CD4-positive, alpha-beta T cell (primary cell): ENCODE measurements at places on chromosomes 12 and 14.
A peak's percentile ranks its signal among the peaks of the same experiment; 100 is the strongest.

DNA sequence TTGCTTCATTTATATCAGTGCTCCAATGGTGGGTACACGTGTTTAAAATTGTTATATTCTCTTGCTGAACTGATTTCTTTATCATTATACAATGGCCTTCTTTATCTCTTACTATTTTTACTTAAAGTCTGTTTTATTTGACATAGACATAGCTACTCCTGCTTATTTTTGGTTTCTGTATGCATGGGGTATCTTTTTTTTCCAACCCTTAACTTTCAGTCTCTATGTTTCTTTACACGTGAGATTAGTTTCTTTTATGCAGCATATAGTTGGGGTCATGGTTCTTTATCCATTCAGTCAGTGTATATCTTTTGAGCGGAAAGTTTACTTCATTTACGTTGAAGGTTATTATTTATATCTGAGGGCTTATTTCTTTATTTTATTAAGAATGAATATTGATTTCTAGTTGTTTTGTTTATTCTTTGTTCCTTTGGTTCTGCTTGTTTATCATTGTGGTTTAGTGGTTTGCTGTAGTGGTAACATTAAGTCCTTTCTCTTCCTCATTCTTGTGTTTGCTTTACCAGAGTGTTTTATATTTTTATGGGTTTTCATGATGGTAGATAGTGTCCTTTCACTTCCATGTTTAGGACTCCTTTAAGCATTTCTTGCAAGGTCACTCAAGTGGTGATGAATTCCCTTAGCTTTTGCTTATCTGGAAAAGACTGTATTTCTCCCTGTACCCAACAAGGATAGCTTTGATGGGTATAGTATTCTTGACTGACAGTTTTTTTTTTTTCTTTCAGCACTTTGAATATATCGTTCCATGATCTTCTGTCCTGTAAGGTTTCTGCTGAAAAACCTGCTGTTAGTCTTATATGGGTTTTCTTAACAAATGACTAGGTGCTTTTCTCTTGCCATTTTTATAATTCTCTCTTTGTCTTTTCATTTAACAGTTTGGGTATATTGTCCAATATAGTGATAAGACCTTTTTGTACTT, 38.3 kb upstream of the FAR2 start:
- H3K36me3 ChIP-seq = no peaks in the 10 kb centered on the region
- H3K4me3 ChIP-seq = no peak overlapping the region
- no peaks in the 10 kb centered on the region for H3K27me3 ChIP-seq
- H3K4me1 ChIP-seq = no peaks in the 10 kb centered on the region
- DNase-seq = no peak
- no peak overlapping the region for H3K27ac ChIP-seq

GRCh38 chr12:74626397-74626796, 88.8 kb downstream of the ATXN7L3B start:
- no peak overlapping the region for H3K4me3 ChIP-seq
- no peaks in the 10 kb centered on the region for H3K27me3 ChIP-seq
- no peaks in the 10 kb centered on the region for H3K4me1 ChIP-seq
- no peak overlapping the region for H3K27ac ChIP-seq
- DNase-seq = no peak

GRCh38 chr12:132486168-132486567, 3.8 kb upstream of the FBRSL1 start:
- H3K36me3 ChIP-seq = no peaks in the 10 kb centered on the region
- DNase-seq = no peak
- H3K4me1 ChIP-seq = peaks cover 37% of the 10 kb centered on the region
- H3K27me3 ChIP-seq = no peaks in the 10 kb centered on the region
- H3K4me3 ChIP-seq = no peak overlapping the region
- no peak overlapping the region for H3K27ac ChIP-seq

GRCh38 chr12:120630104-120630892, 10.1 kb upstream of the CABP1 start:
- no peaks in the 10 kb centered on the region for H3K4me1 ChIP-seq
- H3K27ac ChIP-seq = no peak overlapping the region
- no peaks in the 10 kb centered on the region for H3K27me3 ChIP-seq
- H3K36me3 ChIP-seq = no peaks in the 10 kb centered on the region

- no peaks in the 10 kb centered on the region for H3K36me3 ChIP-seq
- H3K27ac ChIP-seq = no peak overlapping the region
- DNase-seq = no peak
Observed at GRCh38 chr12:115468087-115468510, 784.1 kb upstream of the TBX3 start.

DNA sequence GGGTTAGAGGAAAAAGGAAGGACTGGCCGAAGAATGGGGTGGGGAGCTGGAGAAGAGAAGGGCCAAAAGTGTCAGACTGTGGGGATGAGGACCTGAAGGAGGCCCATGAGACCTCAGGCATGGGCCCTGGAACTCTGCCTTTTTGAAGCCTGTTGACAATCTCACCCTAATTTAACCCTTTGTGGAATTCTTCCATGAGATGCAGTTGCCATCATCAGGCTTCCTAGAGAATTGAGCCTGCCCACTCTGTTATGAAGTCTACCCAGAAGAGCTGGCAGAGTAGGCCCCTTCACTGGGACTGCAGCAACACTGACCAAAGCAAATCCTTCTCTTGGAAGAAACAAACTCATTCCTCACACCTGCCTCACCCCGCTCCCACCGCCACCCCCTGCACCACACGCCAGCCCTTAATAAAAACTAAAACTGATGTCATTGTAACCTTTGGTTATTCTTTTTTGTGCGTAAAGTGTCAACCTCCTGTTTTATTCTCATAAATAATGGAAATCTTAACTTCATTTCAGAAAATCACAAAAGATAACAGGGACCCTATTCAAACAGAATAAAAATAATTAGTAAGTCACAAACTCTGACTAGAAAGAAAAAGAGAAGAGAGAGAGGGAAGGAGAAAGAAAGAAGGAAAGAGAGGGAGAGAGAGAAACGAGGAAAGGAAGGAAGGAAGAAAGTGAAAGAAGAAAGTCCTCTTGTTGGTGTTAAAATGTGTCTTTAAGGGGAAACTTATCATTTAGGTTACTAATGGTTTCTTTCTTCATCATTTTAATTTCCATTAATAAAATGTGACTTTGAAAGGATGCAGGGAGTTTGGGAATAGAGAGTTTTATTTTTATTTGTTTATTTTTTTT, 61.3 kb downstream of the CRADD start:
- no peak overlapping the region for H3K27ac ChIP-seq
- DNase-seq = no peak
- H3K36me3 ChIP-seq = no peaks in the 10 kb centered on the region
- H3K4me3 ChIP-seq = no peak overlapping the region
- peaks cover 10% of the 10 kb centered on the region for H3K4me1 ChIP-seq

- H3K4me3 ChIP-seq = peak overlapping the region; percentile 33
- H3K4me1 ChIP-seq = peaks cover 16% of the 10 kb centered on the region
- no peak overlapping the region for H3K27ac ChIP-seq
- peak; percentile 61 for DNase-seq
Observed at GRCh38 chr12:52879394-52880351, 25.2 kb downstream of the KRT8 start.

DNA sequence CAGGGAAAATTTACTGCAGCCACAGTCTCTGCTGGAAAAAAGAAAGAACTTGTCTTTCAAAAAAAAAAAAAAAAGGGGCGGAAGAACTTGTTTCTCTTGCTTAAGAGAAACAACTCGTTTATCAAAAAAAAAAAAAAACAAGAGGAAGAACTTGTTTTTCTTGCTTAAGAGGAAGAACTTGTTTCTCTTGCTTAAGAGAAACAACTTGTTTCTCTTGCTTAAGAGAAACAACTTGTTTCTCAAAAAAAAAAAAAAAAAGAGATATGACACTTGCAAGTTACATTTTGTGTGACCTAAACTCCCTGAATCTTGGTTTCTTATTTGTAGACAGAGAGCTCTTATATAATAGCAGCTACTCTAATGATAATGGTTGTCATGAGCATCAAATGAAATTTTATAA, 44.7 kb upstream of the USP15 start:
- no peaks in the 10 kb centered on the region for H3K27me3 ChIP-seq
- no peak overlapping the region for H3K4me3 ChIP-seq
- H3K36me3 ChIP-seq = no peaks in the 10 kb centered on the region
- no peak overlapping the region for H3K27ac ChIP-seq
- no peaks in the 10 kb centered on the region for H3K4me1 ChIP-seq

- H3K27me3 ChIP-seq = no peaks in the 10 kb centered on the region
- H3K27ac ChIP-seq = no peak overlapping the region
- no peaks in the 10 kb centered on the region for H3K4me1 ChIP-seq
- H3K36me3 ChIP-seq = no peaks in the 10 kb centered on the region
Observed at GRCh38 chr14:22313172-22313801, 275.7 kb downstream of the DAD1 start.

DNA sequence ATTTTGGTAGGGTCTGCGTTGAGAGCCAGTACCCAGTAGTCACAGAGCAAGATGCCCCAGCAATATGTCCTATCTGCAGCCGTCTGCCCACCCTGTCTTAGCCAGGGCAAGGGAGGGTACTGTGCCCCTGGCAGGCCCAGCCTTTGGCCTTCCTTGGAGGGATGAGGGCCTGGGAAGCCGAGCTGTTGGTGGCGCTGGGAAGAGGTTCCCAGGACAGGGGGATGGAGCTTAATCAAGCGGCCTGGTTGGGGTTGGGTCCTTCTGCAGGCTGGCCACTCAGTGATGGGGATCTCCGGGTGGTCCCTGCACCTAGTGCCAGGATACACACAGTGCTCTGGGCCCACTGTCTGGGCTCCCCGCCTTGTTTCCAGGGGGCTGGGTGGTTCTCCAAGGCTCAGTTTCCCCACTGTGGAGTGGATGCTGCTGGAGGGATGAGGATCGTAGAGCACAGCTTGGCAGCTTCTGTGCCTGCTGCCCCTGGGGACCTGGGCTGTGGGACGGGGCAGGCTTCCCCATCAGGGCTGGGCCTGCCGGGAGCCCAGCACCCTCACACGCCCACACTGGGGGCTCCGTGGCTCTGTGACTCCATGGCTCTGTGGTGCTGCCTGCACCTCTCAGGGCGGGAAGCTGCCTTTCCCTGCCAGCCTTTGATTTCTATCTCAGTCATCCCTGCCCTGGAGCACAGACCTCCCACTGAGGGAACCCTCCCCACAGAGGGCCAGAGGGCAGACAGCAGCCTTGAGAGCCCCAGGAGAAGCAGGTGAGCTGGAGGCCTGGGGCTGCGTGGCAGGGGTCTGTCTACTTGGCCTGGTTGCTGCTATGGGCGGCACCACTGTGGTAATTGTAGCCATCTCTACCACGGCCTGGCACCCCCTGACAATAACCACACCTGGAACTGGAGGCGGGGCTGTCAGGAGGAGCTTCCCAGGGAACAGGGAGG, 357.0 kb downstream of the TMEM121 start:
- no peak overlapping the region for H3K4me3 ChIP-seq
- H3K36me3 ChIP-seq = no peaks in the 10 kb centered on the region
- H3K27me3 ChIP-seq = peaks cover 3% of the 10 kb centered on the region

GRCh38 chr14:65864984-65865383, 452.5 kb downstream of the FUT8 start:
- no peak overlapping the region for H3K27ac ChIP-seq
- H3K4me3 ChIP-seq = no peak overlapping the region
- no peaks in the 10 kb centered on the region for H3K27me3 ChIP-seq
- no peaks in the 10 kb centered on the region for H3K36me3 ChIP-seq
- DNase-seq = no peak

GRCh38 chr12:65155784-65156183, 13.6 kb upstream of the LEMD3 start:
- peaks cover 11% of the 10 kb centered on the region for H3K4me1 ChIP-seq
- DNase-seq = no peak
- no peaks in the 10 kb centered on the region for H3K27me3 ChIP-seq
- H3K36me3 ChIP-seq = no peaks in the 10 kb centered on the region

GRCh38 chr12:62657363-62657632, 190.7 kb downstream of the MON2 start:
- peaks cover 8% of the 10 kb centered on the region for H3K4me1 ChIP-seq
- H3K4me3 ChIP-seq = no peak overlapping the region
- H3K36me3 ChIP-seq = no peaks in the 10 kb centered on the region
- no peaks in the 10 kb centered on the region for H3K27me3 ChIP-seq
- no peak overlapping the region for H3K27ac ChIP-seq

GRCh38 chr14:68653108-68653507, 139.8 kb downstream of the ZFP36L1 start:
- no peaks in the 10 kb centered on the region for H3K36me3 ChIP-seq
- H3K27me3 ChIP-seq = no peaks in the 10 kb centered on the region
- no peak overlapping the region for H3K27ac ChIP-seq
- no peak overlapping the region for H3K4me3 ChIP-seq
- DNase-seq = no peak

GRCh38 chr14:100438678-100439592, 115.8 kb downstream of the SLC25A47 start:
- DNase-seq = no peak
- H3K36me3 ChIP-seq = no peaks in the 10 kb centered on the region
- H3K27me3 ChIP-seq = no peaks in the 10 kb centered on the region
- peaks cover 3% of the 10 kb centered on the region for H3K4me1 ChIP-seq
- H3K27ac ChIP-seq = no peak overlapping the region

DNA sequence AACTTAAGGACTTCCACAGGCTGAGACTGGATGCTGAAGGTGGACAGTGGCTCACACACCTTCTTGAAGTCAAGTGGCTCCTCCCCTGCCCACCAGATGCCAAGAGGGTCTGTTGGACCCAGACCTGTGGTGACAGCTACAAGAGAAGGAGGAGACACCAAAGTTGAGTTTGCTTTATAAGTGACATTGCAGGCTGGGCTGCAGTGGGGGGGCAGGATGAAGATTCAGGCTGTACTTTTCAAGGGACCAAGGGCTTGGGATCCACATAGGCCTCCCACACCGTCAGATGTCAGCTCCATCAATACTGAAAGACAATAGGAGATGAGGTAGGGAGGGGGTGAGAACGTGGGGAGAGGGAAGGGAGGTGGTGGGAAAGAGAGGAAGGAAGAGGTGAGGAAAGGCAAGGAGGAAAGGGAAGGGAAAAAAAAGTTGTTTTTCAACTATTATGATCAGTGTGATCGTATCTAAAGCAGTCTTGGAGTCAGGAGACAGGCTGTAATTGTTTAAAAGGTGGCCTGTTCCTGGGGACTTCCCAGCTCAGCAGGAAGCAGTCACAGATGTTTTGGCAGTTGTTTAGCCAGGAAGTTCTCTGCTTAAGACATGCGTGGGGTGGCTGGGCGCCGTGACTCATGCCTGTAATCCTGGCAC, 84.1 kb upstream of the RESF1 start:
- H3K27me3 ChIP-seq = no peaks in the 10 kb centered on the region
- no peak overlapping the region for H3K4me3 ChIP-seq
- peaks cover 25% of the 10 kb centered on the region for H3K4me1 ChIP-seq

DNA sequence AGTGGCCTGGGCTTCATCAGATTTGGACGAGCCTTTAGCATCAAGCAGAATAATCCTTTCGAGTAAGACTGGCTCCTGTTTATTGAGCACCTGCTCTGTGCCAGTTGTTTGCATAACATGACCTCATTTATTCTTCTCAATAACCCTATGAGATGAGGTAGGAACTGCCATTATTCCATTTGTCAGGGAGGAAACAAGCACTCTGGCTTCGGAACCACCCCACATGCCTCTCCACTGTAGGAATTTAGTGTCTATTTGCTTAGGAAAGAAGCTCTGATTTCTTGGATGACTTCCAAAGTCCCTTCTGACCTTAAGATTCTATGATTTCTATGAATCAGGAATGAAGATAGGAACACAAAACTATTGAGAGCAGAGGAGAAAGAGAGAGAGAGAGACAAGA, 11.0 kb downstream of the SAMD4A start:
- no peaks in the 10 kb centered on the region for H3K36me3 ChIP-seq
- DNase-seq = no peak
- H3K27me3 ChIP-seq = no peaks in the 10 kb centered on the region
- no peaks in the 10 kb centered on the region for H3K4me1 ChIP-seq

- H3K36me3 ChIP-seq = no peaks in the 10 kb centered on the region
- H3K27ac ChIP-seq = no peak overlapping the region
- DNase-seq = no peak
- no peak overlapping the region for H3K4me3 ChIP-seq
- no peaks in the 10 kb centered on the region for H3K4me1 ChIP-seq
- no peaks in the 10 kb centered on the region for H3K27me3 ChIP-seq
Observed at GRCh38 chr12:128513331-128513730, 246.4 kb downstream of the TMEM132C start.

- peaks cover 84% of the 10 kb centered on the region for H3K4me1 ChIP-seq
- peak overlapping the region; percentile 95 for H3K27ac ChIP-seq
- H3K27me3 ChIP-seq = no peaks in the 10 kb centered on the region
- H3K36me3 ChIP-seq = peaks cover 18% of the 10 kb centered on the region
Observed at GRCh38 chr14:105061428-105062047, 3.7 kb downstream of the GPR132 start.
